Globus pallidus (tissue), 1 donor: ENCODE measurements at places on chromosomes 1 and 21.

GRCh38 chr1:67957066-67957465 lies 93.4 kb downstream of the DIRAS3 start:
- no peak for DNase-seq

DNA sequence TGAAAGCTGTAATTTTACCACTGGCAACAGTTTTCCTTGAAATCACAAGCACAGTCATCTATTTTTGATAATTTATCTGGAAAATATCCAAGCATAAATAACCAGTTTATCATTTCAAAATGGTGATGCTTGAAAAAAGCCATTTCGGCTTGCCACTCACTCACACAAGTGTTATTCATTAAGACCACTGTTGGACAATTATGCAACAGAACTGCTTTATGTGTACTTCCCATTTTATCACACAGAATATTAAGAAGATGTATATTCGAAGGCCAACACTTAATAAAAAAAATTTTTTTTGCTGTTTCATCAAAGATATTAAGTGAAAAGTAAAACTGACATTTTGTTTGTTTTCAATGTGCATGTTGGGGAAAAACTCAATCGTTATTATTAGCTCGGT lies 62.3 kb downstream of the EIF4G3 start:
- no peak for DNase-seq

- DNase-seq: no peak
Observed at GRCh38 chr1:93888900-93889299, 9.9 kb upstream of the DNTTIP2 start.

DNA sequence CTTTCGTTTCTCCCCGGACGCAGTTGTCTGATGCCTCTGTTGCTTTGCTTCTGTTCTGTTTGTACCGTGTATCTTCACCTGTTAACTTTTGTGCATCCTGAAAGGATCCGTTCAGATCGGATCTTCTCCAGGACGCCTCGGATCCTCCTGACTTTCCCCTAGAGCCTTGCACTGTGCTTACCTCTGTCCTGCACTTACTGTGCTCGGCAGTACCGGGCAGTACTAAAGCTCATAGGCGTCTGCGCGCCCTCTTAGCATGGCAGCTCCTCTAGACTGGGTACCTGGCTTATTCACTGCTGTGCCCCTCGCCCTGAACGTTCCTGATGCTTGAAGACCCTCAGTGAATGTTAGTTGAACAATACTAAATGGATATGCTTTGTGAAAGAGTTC lies 934 bp downstream of the SCP2 start:
- DNase-seq: peak; percentile 26

- no peak for DNase-seq
Observed at GRCh38 chr1:60906039-60906438, 176.3 kb upstream of the NFIA start.

DNA sequence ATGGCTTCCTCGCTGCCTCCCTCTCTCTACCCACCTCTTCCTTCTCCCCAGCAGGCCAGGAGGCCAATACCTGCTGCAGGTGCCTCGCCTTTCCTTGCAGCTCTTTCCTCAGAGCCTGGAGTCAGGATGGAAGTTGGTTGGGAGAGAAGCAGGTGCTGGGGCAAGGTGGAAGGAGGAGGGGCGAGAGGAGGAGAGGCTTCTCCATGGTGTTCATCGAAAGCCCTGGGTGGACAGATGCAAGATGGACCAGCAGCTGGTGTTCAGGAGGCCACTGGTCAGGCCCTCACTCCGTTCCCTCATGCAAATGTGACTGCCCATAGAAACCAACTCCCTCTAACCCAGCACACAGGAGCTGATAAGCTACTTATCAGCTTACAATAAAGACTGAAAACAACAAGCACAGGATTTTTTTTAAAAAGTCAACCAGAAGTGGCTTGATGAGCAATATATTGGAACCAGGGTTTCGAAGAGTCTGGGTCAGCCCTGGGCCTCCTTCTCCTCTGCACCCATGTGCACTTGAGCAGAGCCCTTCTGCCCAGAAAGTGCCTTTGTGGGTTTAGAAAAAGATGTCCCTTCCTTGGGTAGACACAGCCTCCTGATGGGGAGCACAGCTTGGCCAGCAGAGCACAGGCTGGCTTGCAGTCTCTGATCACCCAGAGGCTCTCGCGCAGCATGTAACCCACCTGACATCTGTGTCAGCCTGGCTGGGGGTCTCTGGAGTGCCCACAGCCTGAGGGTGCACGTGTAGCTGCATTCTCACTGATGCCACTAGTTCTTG lies 16.6 kb upstream of the GSTM4 start:
- no peak for DNase-seq

GRCh38 chr1:98296681-98297080 lies 364.8 kb upstream of the SNX7 start:
- DNase-seq: no peak

DNA sequence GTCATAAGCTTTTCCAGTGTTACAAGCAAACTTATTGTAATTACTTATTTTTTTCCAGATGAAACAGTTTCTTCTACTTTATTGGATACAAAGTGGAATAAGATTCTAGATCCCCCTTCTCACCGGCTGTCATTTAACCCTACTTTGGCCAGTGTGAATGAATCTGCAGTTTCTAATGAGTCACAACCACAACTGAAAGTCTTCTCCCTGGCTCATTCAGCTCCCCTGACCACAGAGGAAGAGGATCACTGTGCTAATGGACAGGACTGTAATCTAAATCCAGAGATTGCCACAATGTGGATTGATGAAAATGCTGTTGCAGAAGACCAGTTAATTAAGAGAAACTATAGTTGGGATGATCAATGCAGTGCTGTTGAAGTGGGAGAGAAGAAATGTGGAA lies 95.5 kb downstream of the ZFYVE9 start:
- no peak for DNase-seq

DNA sequence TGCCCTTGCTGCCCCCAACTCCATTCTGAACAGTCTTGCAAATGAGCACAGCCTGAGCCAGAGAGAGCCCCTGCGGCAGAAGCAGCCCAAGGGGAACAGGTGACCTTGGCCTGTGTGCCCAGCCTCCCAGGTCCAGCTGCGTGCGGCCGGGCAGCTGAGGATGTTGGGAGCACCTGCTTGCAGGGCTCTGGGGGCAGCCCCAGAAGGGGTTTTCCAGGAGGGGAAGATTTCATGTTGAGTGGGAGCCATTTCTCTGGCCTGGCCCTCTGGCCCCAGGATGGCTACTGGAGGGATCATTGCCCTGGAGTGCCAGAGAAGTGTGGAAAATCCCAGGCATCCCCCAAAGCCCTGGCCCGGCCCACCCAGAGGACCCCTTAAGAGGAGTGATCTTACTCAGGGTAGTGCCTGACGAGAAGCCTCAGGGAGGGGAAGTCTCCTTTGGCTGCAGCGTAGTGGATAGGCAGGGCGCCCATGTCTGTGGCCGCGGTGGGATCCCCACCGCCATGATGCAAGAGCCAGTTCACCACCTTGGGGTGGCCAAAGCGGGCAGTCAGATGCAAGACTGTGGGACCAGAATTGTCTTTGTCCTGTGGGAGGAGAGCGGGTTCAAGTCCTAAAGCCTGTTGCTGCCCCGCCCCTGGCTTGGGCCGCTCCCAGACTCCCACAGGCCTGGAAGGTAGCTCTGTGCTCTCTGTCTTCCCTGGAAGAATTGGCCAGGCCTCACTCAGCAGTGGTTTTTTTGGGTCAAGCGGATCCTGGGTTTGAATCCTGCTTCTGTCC lies 20.6 kb upstream of the RNU1-4 start:
- DNase-seq: no peak

- no peak for DNase-seq
Observed at GRCh38 chr21:29717659-29718058, 222.1 kb downstream of the GRIK1 start.

GRCh38 chr1:228030451-228031201 lies 23.8 kb downstream of the WNT3A start:
- DNase-seq: no peak

- DNase-seq: no peak
Observed at GRCh38 chr1:233379869-233380438, 52.4 kb downstream of the MAP3K21 start.

- peak; percentile 55 for DNase-seq
Observed at GRCh38 chr1:11441211-11441952, 37.6 kb upstream of the DISP3 start.

DNA sequence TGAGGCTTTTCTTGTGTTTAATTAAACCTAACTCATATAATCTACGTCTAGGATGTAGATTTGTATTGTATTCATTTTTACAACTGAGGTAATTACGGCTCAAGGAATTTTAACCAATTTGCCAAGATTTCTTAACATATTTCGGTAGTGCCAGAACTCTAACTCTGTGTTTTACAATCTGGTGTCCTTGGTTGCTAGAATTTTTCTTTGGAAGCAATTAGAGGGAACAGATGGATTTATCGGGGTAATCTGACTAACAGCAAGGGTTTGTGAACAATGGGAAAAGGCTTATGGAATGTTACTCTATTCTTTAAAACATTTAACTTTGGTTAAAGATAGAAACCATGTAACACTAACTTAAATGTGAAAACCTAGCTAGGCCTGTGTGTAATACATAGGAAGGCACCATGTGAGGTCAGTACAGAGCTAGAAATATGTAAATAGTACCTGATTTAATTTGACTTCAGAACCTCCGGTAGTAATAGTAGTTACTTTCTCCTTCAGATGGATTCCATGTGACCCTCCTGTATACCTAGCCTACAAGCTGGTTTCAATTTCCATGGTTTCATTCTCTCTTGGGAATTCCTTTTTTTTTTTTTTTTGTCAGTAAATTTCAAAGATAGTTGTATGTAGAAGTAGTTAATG lies 1.2 kb downstream of the MTF2 start:
- DNase-seq: peak; percentile 31
